ENCODE measurements at places on chromosomes 1 and 21. TPM values are rescaled to one million over a fixed set of nuclear protein-coding genes. Genes with fewer than 3 reads are reported as not detected.

DNA sequence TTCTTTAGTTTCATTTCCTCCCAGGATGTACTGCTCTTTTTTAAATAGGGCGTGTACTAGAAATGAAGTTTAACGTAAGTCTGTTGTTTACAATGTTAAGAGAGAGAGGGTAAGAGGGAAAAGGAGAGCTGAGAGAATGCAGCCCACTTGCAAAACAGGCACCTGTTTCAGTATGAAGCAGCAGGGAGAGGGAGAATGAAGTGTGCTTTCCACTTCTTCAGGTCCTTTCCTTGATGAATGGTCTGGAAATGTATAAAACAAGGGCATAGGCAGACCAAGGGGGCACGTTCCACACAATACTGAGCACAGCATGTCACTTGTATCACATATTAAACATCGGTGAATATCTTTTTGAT, 2.0 kb downstream of the KCNA3 start:
- peaks cover 39% of the 10 kb centered on the region for H3K4me1 ChIP-seq

GRCh38 chr1:41827991-41828570, 90.6 kb downstream of the HIVEP3 start:
- H3K4me1 ChIP-seq = no peaks in the 10 kb centered on the region
- H3K27me3 ChIP-seq = peaks cover 6% of the 10 kb centered on the region
- no peak overlapping the region for H3K27ac ChIP-seq
- no peaks in the 10 kb centered on the region for H3K36me3 ChIP-seq
- no peak for DNase-seq

DNA sequence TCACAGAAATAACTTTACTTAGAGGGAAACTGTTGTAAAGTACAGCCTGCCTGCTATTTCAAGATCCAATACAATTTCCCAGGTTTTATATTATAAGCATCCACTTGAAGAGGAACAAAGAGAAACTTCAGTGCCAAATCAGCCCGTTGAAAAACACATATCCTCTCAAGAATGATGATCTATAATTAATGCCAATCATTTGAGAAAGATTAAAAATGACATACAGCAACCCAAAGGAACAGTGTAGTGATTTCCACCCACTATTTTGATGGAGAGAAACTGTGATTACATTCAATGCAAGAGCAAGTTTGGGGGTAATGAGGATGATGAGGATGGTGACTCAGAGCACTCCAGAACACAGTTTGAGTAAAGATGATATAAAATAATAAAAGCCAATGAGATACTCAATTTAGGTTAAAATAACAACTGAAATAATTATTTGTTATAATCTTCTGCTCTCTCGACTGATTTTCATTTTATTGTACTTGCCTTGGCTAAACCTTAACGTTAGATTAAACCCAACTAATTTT, 715.5 kb downstream of the NCAM2 start:
- no peak overlapping the region for H3K27ac ChIP-seq
- H3K4me1 ChIP-seq = no peaks in the 10 kb centered on the region
- no peak overlapping the region for H3K4me3 ChIP-seq
- DNase-seq = no peak
- H3K36me3 ChIP-seq = no peaks in the 10 kb centered on the region

DNA sequence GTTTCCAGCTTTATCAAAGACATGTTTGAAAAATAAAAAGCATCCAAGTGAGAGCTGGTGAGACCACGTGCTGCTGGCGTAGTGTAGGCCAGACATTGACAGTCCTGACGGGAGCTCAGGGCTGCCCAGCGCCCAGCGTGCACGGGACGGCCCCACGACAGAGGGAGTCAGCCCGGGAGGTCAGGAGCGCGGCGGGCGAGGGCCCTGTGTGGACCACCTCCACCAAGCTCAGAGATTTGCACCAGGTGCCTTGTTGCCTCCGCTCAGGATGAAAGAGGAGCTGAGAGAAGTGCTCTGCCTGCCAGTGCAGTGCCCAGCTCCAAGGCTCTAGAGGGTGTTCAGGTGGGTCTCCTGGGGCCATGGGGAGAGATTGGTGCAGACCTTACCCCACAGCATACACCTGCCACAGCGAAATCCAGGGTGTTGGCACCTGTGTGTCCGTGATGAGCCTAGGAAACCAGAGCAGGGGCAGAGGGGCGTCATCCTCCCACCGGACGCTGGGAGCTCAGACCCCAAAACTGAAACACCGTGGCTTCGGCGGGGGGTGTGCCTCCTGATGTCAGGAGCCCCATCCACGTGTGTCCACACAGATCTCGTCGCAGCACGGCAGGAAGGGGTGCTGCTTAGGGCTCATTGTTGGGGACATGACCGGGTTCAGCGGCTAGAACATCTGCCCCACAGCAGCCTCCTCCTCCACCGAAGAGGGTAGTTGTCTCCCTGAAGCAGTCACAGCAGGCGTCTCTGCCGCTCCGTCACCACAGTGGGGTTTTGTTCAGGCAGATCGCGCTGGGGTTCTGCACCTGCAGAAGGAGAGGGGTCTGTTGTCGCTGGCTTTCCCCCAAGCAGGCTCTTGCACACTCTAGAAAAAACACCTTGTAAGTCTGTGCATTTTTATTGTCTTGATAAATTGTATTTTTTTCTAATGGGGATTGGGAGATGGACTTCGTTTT, 64.2 kb downstream of the POFUT2 start:
- H3K27me3 ChIP-seq = no peaks in the 10 kb centered on the region
- no peak overlapping the region for H3K4me3 ChIP-seq
- H3K36me3 ChIP-seq = peaks cover 8% of the 10 kb centered on the region
- no peak for DNase-seq
- H3K4me1 ChIP-seq = peaks cover 21% of the 10 kb centered on the region

The SPRR4 gene
- not detected for total RNA-seq

DNA sequence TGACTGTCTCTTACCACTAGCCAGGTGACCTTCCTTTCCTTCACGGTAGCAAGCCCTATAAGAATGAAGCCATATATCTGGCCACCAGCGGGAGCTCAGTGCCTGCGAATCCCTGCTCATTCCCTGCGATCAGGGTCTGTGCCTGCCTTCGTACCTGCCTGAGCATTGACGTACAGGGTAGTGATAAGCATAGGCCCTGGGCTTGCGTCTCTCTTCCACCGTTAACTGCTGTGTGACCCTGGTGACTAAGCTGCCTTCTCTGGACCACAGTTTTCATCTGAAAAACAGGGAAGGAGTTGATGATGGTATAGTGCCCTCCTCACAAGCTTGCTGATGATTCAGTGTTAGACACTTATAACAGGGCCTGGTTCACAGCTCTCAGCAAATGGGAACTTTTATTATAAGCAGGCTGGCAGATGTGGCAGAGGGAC, 4.1 kb downstream of the ZC3H12A start:
- H3K4me1 ChIP-seq = peaks cover 30% of the 10 kb centered on the region
- no peaks in the 10 kb centered on the region for H3K27me3 ChIP-seq
- DNase-seq = peak; percentile 42

The TTLL10 gene
- not detected for total RNA-seq

The CRNN gene
- not detected for total RNA-seq

The KCNK2 gene
- total RNA-seq = not detected

- no peaks in the 10 kb centered on the region for H3K27me3 ChIP-seq
- H3K4me1 ChIP-seq = peaks cover 16% of the 10 kb centered on the region
- no peak for DNase-seq
- H3K27ac ChIP-seq = no peak overlapping the region
- no peaks in the 10 kb centered on the region for H3K36me3 ChIP-seq
Measured at GRCh38 chr1:23149114-23149513, 19.5 kb downstream of the LUZP1 start.

The SPRR2F gene
- not detected for total RNA-seq

- H3K36me3 ChIP-seq = no peaks in the 10 kb centered on the region
- H3K4me1 ChIP-seq = no peaks in the 10 kb centered on the region
- no peak for DNase-seq
- H3K27me3 ChIP-seq = peaks cover 7% of the 10 kb centered on the region
Measured at GRCh38 chr1:225735252-225736149, 42.1 kb upstream of the SRP9 start.

DNA sequence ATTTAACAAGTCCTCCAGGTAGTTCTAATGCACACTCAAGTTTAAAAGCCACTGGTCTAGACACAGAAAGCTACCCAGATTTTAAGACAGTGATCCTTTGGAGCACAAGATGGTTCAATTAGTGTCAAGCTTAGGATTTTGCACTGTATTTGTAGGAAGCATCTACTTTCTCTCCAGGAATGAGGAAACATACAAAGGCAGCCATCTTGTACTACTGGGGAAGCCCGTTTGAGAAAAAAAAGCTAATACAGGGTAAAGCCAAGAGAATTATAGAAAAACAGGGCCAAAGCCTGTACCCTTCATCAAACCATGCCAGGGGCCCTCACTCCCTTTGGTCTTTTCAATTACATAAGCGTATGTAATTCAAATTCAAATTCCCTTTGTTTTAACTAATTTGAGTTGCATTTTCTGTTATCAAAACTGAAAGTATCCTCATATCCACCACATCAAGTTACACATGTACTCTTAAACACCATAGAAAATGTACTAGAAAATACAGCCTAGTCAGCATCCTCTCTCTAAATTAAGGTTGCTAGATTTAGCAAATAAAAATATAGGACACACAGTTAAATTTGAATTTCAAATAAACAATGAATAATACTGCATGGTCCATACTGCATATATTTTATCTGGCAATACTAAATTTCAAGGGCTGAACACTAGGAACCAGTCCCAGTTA, 17.4 kb downstream of the PIK3R3 start:
- no peak overlapping the region for H3K4me3 ChIP-seq
- no peaks in the 10 kb centered on the region for H3K36me3 ChIP-seq
- no peak for DNase-seq
- peaks cover 4% of the 10 kb centered on the region for H3K27me3 ChIP-seq
- peaks cover 2% of the 10 kb centered on the region for H3K4me1 ChIP-seq

DNA sequence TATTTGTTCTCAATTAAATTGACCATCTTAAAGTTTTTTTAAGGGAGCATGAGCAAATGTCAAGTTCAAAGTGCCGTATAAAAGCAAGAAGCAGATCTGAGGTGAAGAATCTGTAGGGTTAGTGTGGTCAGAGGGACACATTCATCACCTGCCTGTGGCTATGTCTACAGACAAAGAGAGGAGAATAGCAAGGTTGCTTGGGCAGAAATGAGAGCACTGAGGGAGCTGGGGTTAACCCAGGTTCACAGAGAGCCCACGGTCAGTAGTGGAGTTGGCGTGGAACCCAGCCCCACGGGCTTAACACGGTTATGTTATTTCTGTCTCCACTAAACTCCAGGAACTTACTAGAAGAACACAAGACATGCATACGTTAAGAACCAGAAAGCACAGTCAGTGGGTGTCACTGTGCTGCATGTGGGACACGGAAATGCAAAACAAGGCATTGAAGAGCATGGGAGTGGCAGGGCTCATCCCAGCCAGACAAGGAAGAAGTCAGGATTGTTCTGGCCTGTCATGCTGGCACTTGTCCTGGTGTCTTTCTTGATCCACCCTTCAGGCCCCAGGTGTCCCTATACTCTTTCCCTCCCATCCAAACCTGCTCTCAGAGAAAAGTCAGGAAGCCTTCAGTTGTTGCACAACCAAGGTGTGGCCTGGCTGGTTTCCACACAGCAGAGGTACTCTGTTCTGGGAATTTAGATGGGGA, 95.5 kb upstream of the IVNS1ABP start:
- peaks cover 32% of the 10 kb centered on the region for H3K4me1 ChIP-seq
- no peaks in the 10 kb centered on the region for H3K27me3 ChIP-seq
- H3K36me3 ChIP-seq = peaks cover 40% of the 10 kb centered on the region
- H3K4me3 ChIP-seq = peak overlapping the region; percentile 30
- H3K27ac ChIP-seq = peak overlapping the region; percentile 60

DNA sequence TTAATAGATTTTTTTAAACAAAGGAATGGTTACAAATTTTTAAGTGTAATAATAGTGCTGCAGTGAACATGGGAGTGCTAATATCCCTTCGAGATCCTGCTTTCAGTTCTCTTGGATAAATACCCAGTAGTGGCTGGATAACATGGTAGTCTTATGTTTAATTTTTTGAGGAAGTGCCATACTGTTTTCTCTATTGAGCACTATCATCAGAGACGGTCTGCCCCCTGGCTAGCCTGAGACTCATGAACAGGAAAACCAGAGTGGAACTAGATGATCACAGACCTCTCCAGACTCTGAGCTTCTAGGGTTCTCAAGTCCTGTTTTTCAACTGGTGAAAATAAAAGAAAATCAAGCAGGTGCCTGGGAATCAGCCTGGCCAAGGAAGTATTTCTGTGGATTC, 97.3 kb upstream of the MARK1 start:
- no peaks in the 10 kb centered on the region for H3K36me3 ChIP-seq
- H3K27me3 ChIP-seq = peaks cover 4% of the 10 kb centered on the region
- no peak for DNase-seq
- no peaks in the 10 kb centered on the region for H3K4me1 ChIP-seq
- H3K4me3 ChIP-seq = no peak overlapping the region

- no peak overlapping the region for H3K27ac ChIP-seq
- no peaks in the 10 kb centered on the region for H3K36me3 ChIP-seq
- H3K27me3 ChIP-seq = peaks cover 13% of the 10 kb centered on the region
Measured at GRCh38 chr1:9300573-9300972, 7.9 kb downstream of the SPSB1 start.

The SUSD4 gene
- not detected for total RNA-seq

The SLC35E2B gene
- total RNA-seq = 77.0 TPM

DNA sequence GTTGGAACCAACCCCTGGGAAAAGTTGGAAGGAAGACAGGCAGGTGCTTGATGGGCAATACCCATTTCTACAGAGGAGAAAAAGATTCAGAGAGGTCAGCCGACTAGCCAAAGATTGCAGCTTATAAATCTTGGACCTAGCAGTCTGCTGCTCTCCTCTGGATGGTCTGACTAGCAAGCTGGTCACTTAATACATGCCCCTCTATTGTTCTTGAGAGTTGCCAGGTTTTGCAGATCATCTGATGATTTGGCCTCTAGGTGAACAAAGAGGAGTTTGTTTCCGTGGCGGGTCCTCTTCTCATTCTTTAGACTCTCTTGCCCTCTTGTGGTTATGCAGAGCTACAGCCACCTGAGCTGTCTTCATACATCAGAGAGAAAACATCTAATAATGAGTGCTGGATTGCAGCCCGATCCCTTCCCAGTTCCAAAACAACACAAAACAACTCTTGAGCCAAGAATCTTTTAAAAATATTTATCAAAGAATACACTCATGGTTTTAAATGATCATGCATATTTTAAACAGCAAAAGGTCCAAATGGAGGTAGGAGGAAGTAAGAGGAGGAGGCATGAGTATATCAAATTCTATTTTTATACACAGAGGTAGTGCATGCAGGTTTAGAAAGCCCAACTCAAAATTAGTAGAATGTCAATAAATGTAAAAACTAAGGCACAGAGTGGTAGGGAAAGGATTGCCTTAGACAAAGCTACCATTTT, 115.7 kb downstream of the SLC30A10 start:
- no peak for DNase-seq
- H3K27ac ChIP-seq = no peak overlapping the region

The ZNF593OS gene
- not detected for total RNA-seq

DNA sequence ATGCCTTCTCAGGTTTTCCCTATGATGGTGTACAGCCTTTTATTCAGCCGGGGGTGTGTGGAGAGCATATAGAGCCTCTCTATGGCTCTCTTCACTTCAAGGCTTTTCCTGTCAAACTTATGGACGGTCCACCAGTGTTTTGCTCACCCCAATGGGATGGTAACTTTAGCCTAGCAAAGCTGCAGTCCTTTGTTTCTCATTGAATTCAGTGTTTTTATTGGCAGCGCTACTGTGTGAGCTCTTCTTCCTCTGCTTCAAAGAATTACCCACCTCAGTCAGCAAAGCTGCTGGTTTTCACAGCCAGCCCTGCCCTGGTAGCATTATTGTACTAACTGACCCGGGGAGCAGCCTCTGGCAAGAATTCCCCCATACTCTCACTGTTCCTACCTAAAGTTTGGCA, 145.3 kb upstream of the RRP15 start:
- no peak overlapping the region for H3K4me3 ChIP-seq
- DNase-seq = no peak
- no peaks in the 10 kb centered on the region for H3K36me3 ChIP-seq

- no peak overlapping the region for H3K4me3 ChIP-seq
- H3K27me3 ChIP-seq = no peaks in the 10 kb centered on the region
- H3K4me1 ChIP-seq = peaks cover 38% of the 10 kb centered on the region
- H3K27ac ChIP-seq = no peak overlapping the region
- DNase-seq = no peak
Measured at GRCh38 chr1:159040206-159040605, 30.5 kb downstream of the IFI16 start.

All from activated naive CD8-positive, alpha-beta T cell treated with anti-CD3 and anti-CD28 coated beads, Interleukin-2, amount 10 ng/mL, durations not matched to agents 7 days and 5 days (primary cell).